ENCODE measurements at places on chromosomes 5 and 9. TPM values are rescaled to one million over a fixed set of nuclear protein-coding genes. Genes with fewer than 3 reads are reported as not detected.
A peak's percentile ranks its signal among the peaks of the same experiment; 100 is the strongest.

GRCh38 chr9:84136119-84136868 is 155.7 kb downstream of the RMI1 start:
- H3K4me1 ChIP-seq = peaks cover 8% of the 10 kb centered on the region
- no peaks in the 10 kb centered on the region for H3K36me3 ChIP-seq
- no peak for DNase-seq
- no peak overlapping the region for H3K4me3 ChIP-seq
- H3K27me3 ChIP-seq = no peaks in the 10 kb centered on the region
- no peak overlapping the region for H3K27ac ChIP-seq

Gene SLC6A7
- not detected for total RNA-seq

Gene IRX4
- not detected for total RNA-seq

Gene WNT8A
- not detected for total RNA-seq

Gene CCDC192
- not detected for total RNA-seq

Gene SPDL1
- 20.9 TPM for total RNA-seq

GRCh38 chr9:110224583-110224982 is 16.6 kb upstream of the C9orf152 start:
- H3K27me3 ChIP-seq = no peaks in the 10 kb centered on the region
- H3K4me1 ChIP-seq = no peaks in the 10 kb centered on the region

GRCh38 chr9:137878146-137878941 is 762 bp downstream of the CACNA1B start:
- no peak for DNase-seq
- no peaks in the 10 kb centered on the region for H3K27me3 ChIP-seq

- H3K27me3 ChIP-seq = no peaks in the 10 kb centered on the region
- H3K4me1 ChIP-seq = no peaks in the 10 kb centered on the region
- H3K4me3 ChIP-seq = no peak overlapping the region
- H3K27ac ChIP-seq = no peak overlapping the region
These were observed 9.1 kb downstream of the SMIM3 start for GRCh38 chr5:150787656-150788055.

GRCh38 chr5:113344973-113345940 is 89.5 kb downstream of the TSSK1B start:
- no peak overlapping the region for H3K4me3 ChIP-seq
- no peaks in the 10 kb centered on the region for H3K4me1 ChIP-seq
- DNase-seq = no peak
- H3K27me3 ChIP-seq = no peaks in the 10 kb centered on the region
- no peaks in the 10 kb centered on the region for H3K36me3 ChIP-seq

- H3K36me3 ChIP-seq = no peaks in the 10 kb centered on the region
- H3K27ac ChIP-seq = no peak overlapping the region
- DNase-seq = no peak
These were observed 46.2 kb downstream of the NSUN2 start for GRCh38 chr5:6586647-6587042.

- H3K27ac ChIP-seq = no peak overlapping the region
- peaks cover 24% of the 10 kb centered on the region for H3K4me1 ChIP-seq
- no peak overlapping the region for H3K4me3 ChIP-seq
- H3K36me3 ChIP-seq = peaks cover 3% of the 10 kb centered on the region
These were observed 20.5 kb downstream of the KIAA1958 start for GRCh38 chr9:112507001-112507680.

DNA sequence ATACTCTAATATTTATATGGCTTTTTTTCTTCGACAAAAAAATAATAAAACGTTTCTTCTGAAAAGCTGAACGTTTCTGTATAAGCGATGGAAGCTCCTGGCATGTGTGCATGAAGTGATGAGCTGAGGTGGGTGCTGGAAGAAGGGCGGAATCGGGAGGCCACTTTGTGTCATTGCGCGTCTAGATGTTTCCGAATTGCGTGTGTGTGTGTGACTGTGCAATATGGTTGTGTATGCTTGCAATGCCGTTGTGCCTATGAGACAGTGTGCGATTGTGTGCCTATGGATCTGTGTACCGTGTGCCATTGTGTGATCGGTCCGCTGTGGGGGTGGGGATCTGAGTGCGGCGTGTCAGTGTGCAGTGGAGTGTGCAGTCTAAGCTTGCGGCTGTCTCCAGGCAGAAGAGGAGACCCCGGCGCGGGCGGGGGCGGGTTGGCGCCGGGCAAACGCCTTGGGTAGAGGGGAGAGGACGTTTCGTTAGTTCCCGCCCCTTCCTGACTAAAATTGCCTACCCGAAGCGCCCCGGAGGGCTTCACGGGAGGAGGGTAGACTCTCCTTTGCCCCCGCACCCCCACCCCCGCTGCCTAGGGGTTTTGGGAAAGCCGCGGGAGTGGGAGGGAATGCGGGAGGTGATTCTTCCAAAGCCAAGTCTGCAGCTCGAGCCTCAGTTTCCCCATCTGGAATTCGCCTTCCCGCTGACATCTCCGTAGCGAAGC is 24.2 kb downstream of the PCDHGC5 start:
- peak overlapping the region; percentile 54 for H3K4me3 ChIP-seq
- peak overlapping the region; percentile 100 for H3K27ac ChIP-seq
- H3K27me3 ChIP-seq = no peaks in the 10 kb centered on the region
- H3K36me3 ChIP-seq = peaks cover 15% of the 10 kb centered on the region
- H3K4me1 ChIP-seq = peaks cover 100% of the 10 kb centered on the region

DNA sequence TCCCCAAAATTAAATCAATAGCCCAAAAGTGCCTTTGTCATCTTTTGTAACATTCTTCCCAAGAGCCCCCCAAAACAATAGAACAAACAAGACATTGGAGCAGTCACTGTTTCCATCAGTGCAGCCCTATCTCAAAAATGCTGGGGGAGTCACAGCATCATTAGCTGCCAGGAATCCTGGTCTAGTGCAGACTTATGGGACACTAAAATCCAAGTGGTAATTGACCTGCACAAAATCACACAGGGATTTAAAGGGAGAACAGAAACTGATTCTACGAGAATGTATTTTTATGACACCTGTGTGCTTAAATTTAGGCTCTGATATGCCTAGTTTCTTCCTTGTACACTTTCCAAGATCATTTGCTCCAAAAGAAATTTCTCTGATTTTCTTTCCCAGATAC is 172.9 kb downstream of the GLIS3 start:
- H3K27me3 ChIP-seq = no peaks in the 10 kb centered on the region
- DNase-seq = no peak
- H3K27ac ChIP-seq = no peak overlapping the region
- no peaks in the 10 kb centered on the region for H3K36me3 ChIP-seq

DNA sequence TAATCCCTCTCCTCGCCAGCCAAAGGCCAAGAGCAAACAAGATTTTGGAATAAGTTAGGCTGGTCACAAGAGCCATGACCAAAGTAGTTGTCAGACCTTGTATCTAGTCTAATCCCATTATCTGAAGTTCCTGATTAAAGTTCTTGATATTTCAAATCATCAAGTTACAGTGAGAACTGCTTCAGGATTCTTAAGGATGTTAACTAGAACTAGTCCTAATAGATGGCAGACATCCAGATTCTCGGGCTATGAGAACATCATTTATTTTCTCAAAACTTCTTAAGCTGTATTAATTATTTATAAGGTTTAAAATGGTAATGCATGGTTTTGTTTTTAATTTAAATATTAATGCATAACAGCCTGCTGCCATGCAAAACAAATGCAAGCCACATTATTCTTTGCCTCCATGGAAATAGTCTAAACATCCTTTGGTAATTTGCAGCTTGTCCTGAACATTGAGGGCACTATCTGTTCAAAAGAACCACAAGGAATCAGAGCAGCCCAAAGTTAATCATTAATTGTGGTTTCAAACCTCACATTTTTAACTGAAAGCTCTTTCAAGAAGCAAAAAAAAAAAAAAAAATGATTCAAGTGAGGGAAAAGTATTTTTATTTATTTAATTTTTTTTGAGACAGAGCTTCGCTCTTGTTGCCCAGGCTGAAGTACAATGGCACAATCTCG is 95.1 kb downstream of the TTC39B start:
- DNase-seq = no peak
- no peaks in the 10 kb centered on the region for H3K27me3 ChIP-seq
- H3K4me3 ChIP-seq = no peak overlapping the region
- no peaks in the 10 kb centered on the region for H3K36me3 ChIP-seq

GRCh38 chr9:8536845-8537244 is 737.3 kb upstream of the DMAC1 start:
- no peaks in the 10 kb centered on the region for H3K36me3 ChIP-seq
- H3K27ac ChIP-seq = no peak overlapping the region

Gene PRLR
- total RNA-seq = not detected

GRCh38 chr5:157575381-157576020 is at the start of gene ADAM19:
TSS of gene ADAM19 (minus strand) at chr5:157575775. CDS start at chr5:157575696, 79 bp downstream.
- peaks cover 49% of the 10 kb centered on the region for H3K4me1 ChIP-seq
- H3K4me3 ChIP-seq = peak within 1 kb of the TSS; percentile 73
- DNase-seq = peak; percentile 69
- peaks cover 2% of the 10 kb centered on the region for H3K27me3 ChIP-seq
- no peaks in the 10 kb centered on the region for H3K36me3 ChIP-seq

- H3K27ac ChIP-seq = peak overlapping the region; percentile 24
- peak overlapping the region; percentile 94 for H3K4me3 ChIP-seq
- no peaks in the 10 kb centered on the region for H3K36me3 ChIP-seq
- DNase-seq = peak; percentile 63
- H3K27me3 ChIP-seq = no peaks in the 10 kb centered on the region
These were observed 942 bp downstream of the PHF2 start for GRCh38 chr9:93577078-93577974.

DNA sequence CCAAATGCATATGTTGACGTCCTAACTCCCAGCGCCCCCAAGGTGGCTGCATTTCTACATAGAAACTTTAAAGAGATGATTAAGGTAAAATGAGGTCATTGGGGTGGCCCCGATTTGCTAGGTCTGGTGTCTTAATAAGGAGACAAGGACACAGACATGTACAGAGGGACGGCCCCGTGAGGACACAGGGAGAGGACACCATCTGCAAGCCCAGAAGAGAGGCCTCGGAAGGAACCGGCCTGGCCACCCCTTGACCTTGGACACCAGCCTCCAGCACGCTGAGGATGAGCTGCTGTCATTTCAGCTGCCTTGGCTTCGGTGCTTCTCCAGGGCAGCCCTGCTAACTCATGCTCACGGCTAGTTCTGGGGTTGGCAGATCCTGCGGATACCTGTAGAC is 73.2 kb downstream of the MRPL36 start:
- no peaks in the 10 kb centered on the region for H3K4me1 ChIP-seq
- no peak overlapping the region for H3K4me3 ChIP-seq
- H3K27me3 ChIP-seq = no peaks in the 10 kb centered on the region
- no peak overlapping the region for H3K27ac ChIP-seq
- no peak for DNase-seq

DNA sequence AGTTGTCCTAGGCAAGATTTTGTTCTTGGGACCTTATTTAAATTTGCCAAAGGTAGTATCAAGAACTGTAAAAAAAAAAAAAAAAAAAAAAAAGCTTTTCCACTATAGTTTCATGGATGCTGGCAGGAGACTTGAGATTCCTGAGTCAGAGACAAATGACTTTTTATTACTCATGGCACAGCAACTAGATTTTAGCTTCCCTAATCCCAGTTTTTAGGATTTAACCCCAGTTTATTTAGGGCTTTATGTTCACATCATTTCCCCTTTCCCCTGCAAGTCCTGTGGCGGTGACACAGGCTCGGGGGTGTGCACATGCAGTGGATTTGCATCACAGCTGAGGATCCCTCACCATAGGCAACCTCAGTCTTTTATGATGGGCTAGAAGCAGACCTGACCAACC is 144.9 kb downstream of the GOLPH3 start:
- no peak for DNase-seq
- no peaks in the 10 kb centered on the region for H3K4me1 ChIP-seq
- no peak overlapping the region for H3K4me3 ChIP-seq
- H3K36me3 ChIP-seq = no peaks in the 10 kb centered on the region

GRCh38 chr5:73158313-73158712 is 14.7 kb upstream of the TMEM174 start:
- no peak overlapping the region for H3K4me3 ChIP-seq
- no peak overlapping the region for H3K27ac ChIP-seq
- no peaks in the 10 kb centered on the region for H3K27me3 ChIP-seq
- H3K36me3 ChIP-seq = no peaks in the 10 kb centered on the region
- peaks cover 18% of the 10 kb centered on the region for H3K4me1 ChIP-seq

- H3K27me3 ChIP-seq = no peaks in the 10 kb centered on the region
- H3K36me3 ChIP-seq = no peaks in the 10 kb centered on the region
- no peaks in the 10 kb centered on the region for H3K4me1 ChIP-seq
- no peak for DNase-seq
- H3K27ac ChIP-seq = no peak overlapping the region
These were observed 90.2 kb downstream of the TMEM174 start for GRCh38 chr5:73263001-73263710.

DNA sequence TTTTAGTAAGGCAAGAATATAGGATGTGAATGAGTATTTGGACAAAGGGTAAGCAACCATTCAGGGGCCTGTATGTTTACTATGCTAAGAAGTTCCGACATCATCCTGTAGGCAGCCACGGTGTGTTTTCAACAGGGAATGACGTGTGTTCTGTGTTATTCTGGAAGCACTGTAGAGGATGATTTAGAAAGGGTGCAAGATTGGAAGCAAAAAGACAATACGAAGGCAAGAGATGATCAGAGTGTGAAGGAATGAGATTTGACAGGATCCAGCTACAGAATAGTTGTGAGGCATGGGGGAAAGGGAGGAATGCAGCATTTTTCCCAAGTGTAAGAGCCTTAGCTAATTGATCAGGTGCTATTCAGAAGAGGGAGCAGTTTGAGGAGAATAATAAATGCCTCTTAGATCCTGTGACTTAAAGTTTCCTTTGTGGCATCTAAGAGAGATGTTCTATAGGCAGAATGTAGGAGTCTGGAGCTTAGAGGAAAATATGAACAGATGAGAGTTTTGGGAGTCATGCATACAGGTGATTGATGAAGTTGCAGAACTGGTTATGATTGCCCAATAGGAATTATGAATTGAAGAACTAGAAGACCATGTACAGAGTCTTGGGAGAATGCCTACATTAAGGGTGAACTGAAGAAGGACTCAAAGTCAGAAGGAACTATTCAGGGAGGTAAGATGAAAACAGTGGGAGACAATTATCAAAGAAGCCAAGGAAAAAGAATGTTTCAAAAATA is 2.5 kb downstream of the SMC5 start:
- no peak overlapping the region for H3K27ac ChIP-seq
- peaks cover 42% of the 10 kb centered on the region for H3K4me1 ChIP-seq
- no peaks in the 10 kb centered on the region for H3K27me3 ChIP-seq
- peak; percentile 37 for DNase-seq
- peaks cover 53% of the 10 kb centered on the region for H3K36me3 ChIP-seq

Gene KIF20A
- 16.9 TPM for total RNA-seq

Measured in Karpas-422 (cell line).